ENCODE measurements at places on chromosomes 11 and 22.

DNA sequence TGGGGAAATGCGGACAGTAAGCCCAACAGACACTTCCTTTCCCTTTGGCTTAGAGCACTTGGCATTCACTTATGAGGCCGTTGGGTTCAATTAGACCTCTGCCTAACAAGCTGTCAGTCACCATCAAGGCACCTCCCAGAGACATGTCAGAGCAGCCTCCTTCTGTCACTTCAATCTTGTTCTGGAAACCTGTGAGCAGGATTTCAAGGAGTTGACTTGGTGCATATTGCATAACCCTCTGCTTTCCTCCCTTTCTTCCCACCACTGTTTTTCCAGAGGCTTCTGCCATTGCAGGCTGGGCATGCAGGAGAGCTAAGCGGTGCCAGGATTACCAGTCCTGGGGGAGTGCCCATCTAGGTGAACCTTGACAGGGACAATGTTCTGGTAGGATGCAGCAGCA is 484.2 kb upstream of the LRRC4C start:
- no peak for DNase-seq

DNA sequence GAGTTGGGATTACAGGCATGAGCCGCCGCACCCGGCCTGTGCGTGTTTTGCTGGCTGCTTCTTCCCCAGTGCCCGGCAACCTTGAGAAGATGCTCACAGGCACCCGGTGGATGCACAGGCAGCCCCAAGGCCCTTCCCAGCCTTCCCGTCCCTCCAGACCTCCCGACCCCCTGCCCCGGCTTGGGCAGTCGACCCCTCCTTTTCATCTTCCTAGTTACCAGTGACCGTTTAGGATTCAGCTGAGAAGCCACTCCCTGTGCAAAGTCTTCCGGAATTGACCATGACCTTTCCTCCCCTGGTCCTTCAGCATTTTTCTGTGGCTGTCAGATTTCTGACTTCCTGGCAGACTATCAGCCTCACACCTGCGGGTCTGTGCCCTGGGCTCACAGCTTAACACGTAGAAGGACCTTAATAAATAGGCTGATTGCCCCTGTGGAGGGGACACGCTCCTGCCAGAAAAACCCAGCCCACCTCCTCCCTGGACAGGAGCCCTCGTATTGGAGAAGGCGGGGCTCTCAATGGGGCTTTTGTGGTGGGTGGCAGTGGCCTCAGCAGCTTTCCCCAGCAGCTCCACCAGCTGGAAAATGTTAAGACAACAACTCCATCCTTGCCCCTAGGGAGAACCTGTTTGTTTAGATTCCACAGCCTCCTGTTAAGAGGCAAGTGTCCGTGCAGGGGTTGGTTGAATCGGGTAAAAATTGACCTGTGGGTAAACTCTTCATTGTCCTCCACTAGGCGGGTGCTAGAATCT is 10.4 kb upstream of the ANO1 start:
- DNase-seq: no peak

DNA sequence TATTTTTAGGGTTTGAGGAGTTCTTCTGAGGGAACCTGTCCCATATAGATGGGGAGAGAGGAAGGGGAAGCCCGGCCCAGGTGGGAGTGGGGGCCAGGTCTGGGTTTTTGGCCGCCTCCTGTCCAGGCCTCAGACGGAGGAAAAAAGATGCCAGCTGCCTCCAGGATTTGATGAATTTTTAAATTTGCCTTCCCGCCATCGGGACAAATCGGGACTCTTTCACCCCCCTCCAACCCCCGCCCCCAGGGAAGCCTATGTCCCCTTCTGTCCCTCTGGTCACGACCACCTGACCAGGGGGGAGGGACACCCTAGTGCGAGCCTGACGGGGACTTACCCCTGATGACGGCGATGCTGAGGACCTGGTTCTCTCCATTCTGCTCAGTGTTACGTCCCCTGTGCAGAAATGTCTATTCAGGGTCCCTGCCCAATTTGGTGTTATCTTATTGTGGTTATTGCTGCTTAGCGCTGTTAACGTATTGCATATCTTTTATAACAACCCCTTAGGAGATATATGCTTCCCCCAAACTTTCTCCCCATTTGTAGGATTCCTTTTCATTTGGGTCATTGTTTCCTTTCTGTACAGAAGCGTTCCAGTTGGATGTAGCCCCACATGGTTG is 115.9 kb upstream of the GRK3 start:
- DNase-seq: peak; percentile 3

- no peak for DNase-seq
Observed at GRCh38 chr11:11078344-11079086, 220.7 kb upstream of the ZBED5 start.

DNA sequence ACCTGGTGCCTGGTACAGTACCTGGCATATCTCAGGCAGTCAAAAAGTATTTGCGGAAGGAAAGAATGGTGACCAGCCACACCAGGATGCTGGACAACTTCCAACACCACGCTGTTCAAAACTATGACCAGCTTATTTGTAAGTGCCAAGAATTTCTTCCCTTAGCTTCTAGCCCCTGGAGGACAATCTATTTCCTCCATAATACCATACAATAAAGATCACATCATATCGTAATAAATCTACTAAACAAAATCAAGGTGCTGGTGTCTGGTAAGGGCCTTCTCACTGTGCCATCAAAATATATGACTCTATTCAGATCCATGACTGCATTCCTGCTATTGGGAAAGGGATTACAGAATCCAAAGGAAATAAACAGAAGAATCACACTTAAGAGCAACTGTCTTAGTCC is 51.5 kb downstream of the ALG9 start:
- no peak for DNase-seq

DNA sequence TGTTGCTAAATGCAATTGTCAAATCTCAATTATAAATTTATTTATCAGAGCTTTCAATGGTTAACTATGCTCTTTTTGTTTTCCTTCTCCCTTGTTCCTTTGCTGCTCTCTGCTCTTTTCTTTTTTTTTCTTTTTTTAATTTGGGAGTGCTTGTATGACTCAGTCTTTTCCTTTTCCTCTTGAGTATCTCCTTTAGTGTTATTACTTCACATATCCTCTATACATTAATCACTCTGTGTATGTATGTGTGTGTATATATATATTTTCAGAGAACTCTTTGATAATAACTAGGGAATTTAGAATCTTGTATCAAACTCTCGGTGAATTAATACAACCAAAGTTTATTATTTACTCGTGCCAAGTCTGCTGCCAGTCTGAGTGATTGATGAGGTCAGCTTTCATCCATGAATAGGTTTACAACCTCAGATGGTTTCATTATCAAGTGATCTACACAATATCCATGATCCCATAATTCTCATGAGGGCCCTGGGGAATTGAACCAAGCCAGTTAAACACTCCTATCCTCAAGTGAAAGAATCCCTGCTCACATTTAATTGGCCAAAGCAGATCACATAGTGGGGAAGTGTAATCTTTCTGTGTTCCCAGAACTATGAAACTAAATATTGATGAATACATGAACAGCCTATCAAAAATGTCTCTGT is 743.4 kb upstream of the CNTN5 start:
- no peak for DNase-seq

DNA sequence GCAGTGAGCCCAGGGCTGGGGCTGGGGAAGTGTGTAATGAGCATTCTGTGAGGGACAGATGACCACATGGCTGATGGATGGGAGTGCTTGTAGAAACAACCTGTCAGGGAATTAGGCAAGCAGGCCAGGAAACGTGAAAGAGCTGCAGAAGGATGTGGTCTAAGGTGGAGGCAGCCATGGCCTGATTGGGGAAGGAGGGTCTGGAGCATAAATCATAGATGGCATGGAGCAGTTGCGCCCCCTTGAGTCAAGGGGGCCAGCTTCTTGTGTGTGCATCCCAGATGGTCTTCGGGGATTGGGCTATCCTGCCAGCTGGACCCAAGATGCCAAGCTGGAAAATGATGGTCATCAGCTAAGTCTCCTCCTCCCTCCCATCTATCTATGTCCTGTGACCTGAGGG is 119.4 kb upstream of the CLPB start:
- peak; percentile 15 for DNase-seq

GRCh38 chr11:16839821-16840220 is 101.4 kb downstream of the C11orf58 start:
- no peak for DNase-seq
